ENCODE measurements at places on chromosomes 13 and 19.

DNA sequence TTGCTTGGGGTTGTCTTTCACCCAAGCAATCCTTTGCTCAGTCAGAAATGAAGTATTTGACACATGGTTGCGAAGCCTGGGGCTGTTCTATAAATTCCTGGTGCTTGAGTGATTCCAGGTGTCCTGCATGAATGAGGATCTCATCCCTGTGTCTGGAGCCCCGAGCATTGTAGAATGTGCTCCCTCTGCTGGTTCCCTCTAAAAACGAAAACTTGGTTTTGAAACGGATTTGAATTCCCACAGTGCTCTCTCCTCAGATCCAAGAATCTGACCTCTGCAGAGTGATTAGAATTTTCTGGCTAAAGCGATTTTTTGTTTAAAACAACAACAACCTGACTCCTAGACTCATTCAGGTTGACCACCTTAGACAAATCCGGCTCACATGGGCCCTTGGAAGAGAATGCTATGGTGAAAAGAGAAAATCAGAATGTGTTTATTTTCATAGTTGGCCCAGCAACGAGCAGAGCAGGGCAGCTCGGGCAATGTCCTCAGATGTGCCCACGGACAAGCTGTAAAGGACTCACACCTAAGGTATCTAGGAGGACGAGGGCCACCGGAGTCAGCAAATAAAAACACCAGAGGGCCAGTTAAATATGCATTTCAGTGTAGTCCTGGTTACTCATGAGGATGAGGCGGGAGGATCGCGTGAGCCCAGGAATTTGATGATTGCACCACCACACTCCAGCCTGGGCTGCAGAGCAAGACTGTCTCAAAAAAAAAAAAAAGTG, 8.7 kb upstream of the ATP12A start:
- no peak for DNase-seq

DNA sequence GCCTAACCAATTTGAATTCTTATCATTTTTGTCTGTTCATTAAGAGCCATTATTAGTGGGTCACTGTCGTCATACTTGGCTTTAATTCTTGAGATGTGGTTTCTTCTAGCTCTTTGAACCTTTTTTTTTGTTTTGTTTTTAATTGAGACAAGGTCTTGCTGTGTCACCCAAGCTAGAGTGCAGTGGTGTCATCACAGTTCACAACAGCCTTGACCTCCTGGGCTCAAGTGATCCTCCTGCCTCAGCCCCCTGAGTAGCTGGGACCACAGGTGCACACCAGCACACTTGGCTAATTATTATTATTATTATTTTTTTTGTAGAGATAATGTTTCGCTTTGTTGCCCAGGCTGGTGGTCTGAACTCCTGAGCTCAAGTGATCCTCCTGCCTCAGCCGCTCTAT, 25.8 kb upstream of the LDLR start:
- no peak for DNase-seq

DNA sequence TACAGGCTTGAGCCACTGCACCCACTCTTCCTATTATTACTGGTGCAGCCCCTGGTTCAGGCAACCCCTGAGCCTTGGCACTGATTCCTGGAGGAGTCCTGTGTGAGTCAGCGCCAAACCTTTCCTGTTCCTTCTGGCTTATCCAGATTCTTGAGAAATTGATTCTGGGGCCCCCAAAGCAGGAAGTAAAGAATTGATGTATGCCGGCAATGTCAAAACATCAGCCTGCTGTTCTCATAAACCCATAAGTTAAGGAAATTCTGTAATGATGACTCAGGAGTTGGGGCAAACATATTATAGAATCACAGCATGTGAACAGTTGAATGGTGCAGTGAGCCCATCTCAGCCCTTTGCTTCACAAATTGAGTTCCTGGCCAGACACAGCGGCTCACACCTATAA, 1.4 kb upstream of the OR7G3 start:
- DNase-seq: no peak

GRCh38 chr13:110322828-110323171, 15.7 kb downstream of the COL4A2 start:
- no peak for DNase-seq

Data from right renal pelvis (tissue), 4 donors.